Mesenteric fat pad (tissue), 1 donor: ENCODE measurements at places on chromosomes 11 and 22. TPM values are rescaled to one million over a fixed set of nuclear protein-coding genes. Genes with fewer than 3 reads are reported as not detected.

The FAT3 gene
- total RNA-seq = 0.45 TPM

The LRRC10B gene
- total RNA-seq = 1.2 TPM

The GAB4 gene
- total RNA-seq = not detected

The KCNQ1 gene
- total RNA-seq = 10.7 TPM

The CDCA5 gene
- total RNA-seq = 1.2 TPM

The TRABD gene
- total RNA-seq = 42.3 TPM

The APOBEC3H gene
- total RNA-seq = not detected

The GLYATL2 gene
- total RNA-seq = not detected

The TIGD3 gene
- not detected for total RNA-seq

The TYR gene
- not detected for total RNA-seq

The CABP4 gene
- 3.8 TPM for total RNA-seq

The ADAMTS15 gene
- 61.2 TPM for total RNA-seq

The OMP gene
- not detected for total RNA-seq

The OR51B4 gene
- total RNA-seq = not detected

The KRTAP5-7 gene
- total RNA-seq = 0.39 TPM

The SYT7 gene
- 2.4 TPM for total RNA-seq

The LARGE1 gene
- total RNA-seq = 26.2 TPM

The USP47 gene
- total RNA-seq = 53.3 TPM

The PRSS23 gene
- total RNA-seq = 66.5 TPM

The SWAP70 gene
- 81.9 TPM for total RNA-seq

The AP5B1 gene
- total RNA-seq = 51.8 TPM

The SLC22A6 gene
- not detected for total RNA-seq
